ENCODE measurements at places on chromosomes 6 and 20.

GRCh38 chr6:163226181-163226835, 188.2 kb upstream of the QKI start:
- DNase-seq: no peak

- no peak for DNase-seq
These were observed 12.8 kb downstream of the AK9 start for GRCh38 chr6:109678240-109678639.

DNA sequence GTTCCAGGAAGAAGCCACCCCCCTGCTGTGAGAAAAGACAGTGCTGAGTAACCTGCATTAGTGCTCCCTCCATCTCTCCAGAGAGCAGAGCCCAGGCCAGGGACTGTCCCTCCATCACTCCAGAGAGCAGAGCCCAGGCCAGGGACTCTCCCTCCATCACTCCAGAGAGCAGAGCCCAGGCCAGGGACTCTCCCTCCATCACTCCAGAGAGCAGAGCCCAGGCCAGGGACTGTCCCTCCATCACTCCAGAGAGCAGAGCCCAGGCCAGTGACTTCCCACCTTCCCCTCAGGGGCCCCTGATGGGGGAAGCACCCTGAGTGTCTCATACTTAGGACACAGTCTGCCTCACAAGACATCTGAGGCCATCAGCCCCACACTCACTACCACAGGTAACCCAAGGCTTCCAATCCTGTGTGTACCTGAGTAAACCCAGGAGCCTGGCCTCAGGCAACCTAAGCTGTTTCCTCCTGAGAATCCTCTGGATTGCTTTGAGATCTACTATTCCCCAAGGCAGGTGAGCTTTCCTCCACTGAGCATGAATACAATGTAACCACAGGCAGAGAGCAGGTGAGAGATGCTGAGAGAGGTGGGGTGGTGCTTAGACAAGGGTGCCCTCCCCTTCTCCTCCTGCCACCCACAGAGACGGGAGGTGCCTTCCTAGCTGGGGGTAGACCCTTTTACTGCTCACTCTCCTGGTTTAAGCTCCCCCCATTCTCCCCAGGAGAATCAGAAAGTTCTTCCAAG, 4.9 kb downstream of the TBXT start:
- no peak for DNase-seq

DNA sequence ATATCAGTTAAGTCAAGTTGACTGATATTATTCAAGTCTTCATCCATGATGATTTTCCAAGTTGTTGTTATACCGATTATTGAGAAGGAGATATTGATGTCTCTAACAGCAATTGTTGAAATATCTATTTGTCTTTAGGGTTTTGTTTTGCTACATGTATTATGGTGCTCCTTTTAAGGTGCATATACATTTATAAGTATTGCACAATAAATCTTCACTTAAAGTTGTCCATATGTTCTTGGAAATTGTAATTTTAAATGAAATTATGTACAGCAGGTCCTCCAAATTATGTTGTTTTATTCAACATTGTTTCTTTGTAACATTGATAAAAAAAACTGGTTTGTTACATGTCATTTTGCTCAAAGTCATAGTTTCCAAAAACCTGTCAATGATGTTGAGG, 650.7 kb upstream of the CITED2 start:
- no peak for DNase-seq

- no peak for DNase-seq
These were observed 385.7 kb upstream of the MMS22L start for GRCh38 chr6:97668716-97669115.

GRCh38 chr6:113719545-113719944, 137.6 kb upstream of the MARCKS start:
- no peak for DNase-seq

DNA sequence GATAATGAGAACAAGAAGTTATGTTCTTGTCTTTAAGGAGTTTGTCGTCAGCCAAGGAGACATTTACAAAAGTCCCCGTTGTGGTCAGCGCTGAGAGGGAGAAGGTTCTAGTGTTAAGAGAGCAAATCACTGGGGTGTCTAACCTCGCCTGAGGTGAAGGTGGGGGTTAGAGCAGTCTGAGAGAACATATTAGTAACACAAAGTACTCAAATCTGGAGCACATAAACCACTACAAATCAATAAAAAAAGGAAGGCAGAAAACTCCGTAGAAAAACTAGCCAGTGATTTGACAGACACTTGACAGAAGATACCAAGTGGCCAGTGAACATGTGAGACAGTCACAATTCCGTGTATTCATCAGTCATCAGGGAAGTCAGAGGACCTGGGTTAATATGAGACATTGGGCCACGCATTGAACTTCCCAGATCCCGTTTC, 45.4 kb downstream of the CDS2 start:
- DNase-seq: no peak

DNA sequence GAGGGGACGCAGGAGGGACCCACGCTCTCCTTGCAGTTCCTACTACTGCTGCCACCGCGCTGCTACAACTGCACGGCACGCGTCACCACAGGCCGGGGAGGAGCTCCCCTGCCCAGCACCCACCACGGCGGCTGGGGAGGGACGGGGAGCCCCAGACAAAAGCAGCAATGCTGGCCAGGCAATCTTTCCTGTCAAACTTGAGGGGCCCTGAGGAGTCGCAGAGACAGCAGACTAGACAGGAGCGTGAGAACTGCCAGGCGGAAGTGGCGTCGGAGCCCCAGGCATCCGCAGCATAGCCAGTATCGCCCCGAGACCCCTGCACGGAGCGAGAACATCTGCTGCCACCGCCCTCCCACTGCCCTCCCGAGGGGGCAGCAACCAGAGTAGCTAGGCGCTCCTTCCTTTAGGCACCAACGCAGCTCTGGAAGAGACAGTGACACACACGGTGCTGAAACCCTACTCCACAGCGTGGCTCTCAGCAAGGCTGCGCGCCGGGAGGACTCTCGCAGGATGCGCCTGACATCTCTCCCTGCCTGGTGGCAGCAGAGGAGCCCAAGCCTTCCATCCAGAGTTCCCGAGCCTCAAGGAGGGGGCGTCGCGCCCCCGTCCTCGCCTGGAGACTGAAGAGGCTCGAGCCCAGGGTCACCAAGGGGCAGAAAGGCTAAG, 2.2 kb downstream of the TAF4 start:
- no peak for DNase-seq

GRCh38 chr6:142523515-142524375, 221.9 kb downstream of the ADGRG6 start:
- no peak for DNase-seq

DNA sequence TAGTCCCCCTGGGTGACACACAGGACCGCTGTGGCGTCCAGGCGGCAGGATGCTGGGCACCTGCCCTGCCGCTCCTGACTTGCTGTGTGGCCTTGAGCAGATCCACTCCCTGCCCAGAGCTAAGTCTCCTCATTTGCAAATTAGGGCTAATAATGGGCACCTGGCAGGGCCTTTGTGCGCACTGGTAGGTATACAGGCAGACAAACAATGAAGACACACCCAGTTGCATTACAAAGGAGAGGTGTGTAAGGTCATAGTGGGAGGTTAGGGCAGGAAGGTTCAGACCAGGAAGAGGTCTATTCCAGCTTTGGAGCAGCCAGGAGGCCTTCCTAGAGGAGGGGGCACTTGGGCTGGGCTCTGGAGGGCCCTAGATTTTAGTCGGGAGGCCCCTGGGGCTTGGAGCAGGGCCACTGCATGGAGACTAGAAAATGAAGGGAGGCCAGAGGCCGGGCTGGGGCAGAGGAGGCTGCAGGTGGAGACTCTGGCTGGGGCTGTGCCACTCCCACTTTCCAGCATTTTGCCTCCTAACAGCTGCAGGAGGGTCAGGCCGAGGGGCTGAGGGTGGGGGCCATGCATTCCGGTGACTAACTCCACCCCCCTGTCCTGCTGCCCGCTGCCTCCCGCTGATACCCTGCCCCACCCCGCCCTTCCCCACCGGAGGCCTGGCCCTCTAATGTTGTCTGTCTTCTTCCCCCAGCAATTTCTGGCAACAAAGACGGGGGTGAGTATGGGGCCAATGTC, 28.5 kb downstream of the MYH7B start:
- no peak for DNase-seq

DNA sequence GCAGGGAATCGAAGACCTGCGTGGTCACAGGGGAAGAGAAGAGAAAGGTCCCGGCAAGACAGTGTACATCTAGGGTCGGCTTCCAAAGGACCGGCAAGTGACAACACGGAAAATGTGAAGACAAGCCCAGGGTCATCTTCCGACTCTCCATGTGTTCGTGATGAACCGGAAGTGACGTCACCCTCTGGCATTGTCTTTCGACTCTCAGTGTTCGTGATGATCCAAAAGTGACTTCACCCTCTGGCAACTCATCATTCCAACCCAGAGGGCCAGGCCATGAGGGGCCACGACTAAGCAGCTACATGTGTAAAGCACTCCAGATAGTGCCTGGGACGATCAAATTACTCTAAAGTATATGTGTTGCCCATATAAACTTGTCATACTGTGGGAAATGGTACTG, 290.8 kb downstream of the THBS2 start:
- DNase-seq: no peak

DNA sequence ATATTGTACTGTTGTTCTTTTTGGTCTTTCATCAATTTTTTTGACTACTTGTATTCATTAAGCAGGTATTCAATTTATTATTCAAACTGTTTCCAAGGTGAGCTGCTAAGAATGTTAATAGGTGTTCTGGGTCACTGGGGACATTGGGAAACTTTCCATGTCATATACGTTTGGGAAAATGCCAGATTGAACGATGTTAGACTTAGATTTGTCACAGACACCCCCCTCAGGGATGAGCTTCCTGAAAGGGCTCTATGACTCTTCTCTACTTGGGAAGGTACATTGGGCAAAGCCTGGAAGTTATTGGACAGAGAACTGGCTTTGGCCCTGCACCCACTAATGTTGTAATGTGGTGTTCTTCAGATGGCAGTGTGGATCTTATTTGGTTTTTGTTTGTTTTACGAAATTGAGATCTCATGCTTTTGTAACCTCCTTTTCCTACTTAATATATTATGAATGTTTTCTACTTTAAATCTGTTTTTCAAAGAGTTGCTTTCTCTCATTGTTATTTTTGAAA, 42.1 kb downstream of the PLCB4 start:
- no peak for DNase-seq

- DNase-seq: no peak
These were observed 34.8 kb upstream of the PLCB1 start for GRCh38 chr20:8097307-8097706.

GRCh38 chr6:133768656-133769295, 120.1 kb upstream of the TCF21 start:
- no peak for DNase-seq

- no peak for DNase-seq
These were observed 370.7 kb downstream of the RFPL4B start for GRCh38 chr6:112717856-112718255.

- no peak for DNase-seq
These were observed 142.5 kb downstream of the LCA5 start for GRCh38 chr6:79394690-79395089.

Measured in activated CD8-positive, alpha-beta memory T cell treated with anti-CD3 and anti-CD28 coated beads for 4 hours (primary cell).